ENCODE measurements at places on chromosomes 11 and 22.

GRCh38 chr11:95375451-95375850 is 144.4 kb upstream of the SESN3 start:
- no peak for DNase-seq

DNA sequence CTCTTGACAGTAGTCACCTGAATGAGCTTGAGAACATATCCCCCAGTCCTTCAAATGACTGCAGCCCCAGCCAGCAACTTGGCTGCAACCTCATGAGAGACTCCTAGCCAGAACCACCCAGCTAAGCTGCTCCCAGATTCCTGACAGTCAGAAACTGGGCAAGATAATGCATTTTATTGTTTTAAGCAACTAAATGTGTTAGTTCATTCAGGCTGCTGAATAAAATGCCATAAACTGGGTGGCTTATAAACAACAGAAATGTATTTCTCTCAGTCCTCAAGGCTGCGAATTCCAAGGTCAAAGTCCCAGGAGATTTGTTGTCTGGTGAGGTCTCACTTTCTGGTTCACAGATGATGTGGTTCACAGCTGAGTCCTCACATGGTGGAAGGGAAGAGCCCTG is 5.8 kb upstream of the PAMR1 start:
- no peak for DNase-seq

DNA sequence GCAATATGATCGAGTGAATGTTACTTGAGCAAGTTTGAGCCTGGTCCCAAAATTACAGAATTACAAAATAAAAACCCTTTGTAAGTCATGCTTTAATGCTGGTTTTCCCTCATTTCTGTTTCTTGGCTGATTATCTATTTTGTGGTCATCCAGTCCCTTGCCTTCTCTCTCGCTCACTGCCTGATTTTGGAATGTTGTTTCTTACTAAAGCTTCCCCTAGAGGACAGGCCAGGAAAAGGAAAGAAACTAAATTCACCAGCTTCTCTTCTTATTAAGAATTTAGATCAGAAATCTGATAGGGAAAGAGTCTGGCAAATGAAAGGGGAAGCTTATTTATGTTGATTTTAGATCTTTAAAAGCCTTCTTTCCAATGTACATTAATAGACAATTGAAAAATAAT is 16.6 kb upstream of the BDNF start:
- DNase-seq = no peak

DNA sequence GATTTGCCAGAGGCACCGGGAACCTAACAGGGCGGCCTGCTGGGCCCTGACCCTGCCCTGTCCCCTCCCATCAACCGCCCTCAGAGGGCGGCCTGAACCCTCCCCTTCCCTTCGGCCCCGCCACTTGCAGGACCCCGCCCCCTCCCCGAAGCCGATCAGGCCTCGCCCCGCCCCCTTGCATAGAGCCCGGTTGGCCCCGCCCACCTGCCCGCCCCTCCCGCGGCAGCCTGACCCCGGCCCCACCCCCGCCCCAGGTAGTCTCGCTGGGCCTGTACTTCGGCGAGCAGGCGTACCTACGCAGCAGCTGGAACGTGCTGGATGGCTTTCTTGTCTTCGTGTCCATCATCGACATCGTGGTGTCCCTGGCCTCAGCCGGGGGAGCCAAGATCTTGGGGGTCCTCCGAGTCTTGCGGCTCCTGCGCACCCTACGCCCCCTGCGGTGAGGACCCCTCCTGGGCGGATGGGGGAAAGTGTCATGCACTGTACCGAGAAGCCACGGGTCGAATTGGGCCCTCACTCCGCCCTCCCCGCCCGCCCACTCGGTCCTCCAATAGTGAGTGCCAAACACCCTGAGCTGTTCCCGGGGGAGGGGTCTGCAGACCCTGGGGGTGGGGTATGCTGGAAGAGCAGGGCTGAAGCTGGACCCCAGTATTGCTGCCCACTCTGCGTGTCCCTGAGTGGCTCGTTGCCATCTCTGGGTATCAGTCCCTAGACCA is 94.1 kb downstream of the CACNA1I start:
- DNase-seq = no peak

GRCh38 chr11:64100782-64101353 is 65.0 kb downstream of the MACROD1 start:
- DNase-seq = no peak

- DNase-seq = no peak
Observed at GRCh38 chr11:23078289-23078971, 218.2 kb upstream of the CCDC179 start.

DNA sequence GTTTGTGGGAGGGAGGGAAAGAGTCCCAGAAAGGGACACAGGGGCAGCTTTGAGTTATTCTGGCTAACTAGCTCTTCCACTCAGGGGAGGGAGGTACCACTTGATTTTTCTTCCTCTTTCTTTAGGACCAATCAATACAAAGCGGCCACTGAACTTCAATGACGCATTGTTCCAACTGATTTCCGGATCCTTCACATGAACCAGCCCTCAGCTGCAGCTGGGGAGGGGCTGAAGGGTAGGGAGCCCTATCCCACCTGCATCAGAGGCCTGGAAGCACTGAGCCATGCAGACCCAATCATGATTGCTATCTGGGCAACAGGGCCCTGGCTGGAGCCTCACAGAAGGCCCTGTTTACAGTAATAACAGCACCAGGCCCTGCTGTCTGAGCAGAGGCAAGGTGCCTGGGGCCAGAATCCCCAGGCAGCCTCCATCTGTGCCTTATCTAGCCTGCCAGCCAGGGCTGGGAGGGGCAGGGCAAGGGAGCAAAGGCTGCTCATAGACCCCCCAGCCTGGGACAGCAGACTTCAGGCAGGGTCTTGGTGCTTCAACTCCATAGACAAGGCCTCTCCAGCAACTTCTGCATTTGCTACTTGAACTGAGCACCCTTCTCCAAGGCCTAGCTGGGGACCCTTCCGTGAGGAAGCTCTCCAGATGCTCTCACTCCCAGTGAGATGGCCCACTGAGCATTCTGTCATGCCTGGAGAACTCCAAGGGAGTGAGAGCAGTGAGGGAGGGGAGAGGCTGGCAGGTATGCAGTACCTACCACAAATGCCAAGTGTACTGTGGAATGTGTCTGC is 22.5 kb downstream of the CLPB start:
- DNase-seq = no peak

DNA sequence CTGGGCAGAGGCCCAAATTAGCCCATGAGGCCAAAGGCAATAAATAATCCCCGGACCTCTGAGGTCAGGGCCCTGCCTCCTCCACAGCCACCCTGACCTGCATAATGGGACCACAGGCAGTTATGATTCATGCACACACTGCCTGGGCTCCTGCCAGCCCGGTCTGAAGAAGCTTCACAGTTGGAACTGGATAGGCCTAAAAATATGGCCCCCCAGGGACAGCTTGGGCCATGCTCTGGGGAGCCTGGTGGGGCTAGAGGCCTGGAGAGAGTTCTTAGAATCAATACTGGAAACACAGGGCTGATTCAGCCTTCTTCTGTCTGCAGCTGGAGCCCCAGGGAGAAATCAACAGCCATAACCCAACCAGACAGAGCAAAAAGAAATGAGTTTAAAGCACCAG is 112.8 kb upstream of the CADM1 start:
- no peak for DNase-seq

DNA sequence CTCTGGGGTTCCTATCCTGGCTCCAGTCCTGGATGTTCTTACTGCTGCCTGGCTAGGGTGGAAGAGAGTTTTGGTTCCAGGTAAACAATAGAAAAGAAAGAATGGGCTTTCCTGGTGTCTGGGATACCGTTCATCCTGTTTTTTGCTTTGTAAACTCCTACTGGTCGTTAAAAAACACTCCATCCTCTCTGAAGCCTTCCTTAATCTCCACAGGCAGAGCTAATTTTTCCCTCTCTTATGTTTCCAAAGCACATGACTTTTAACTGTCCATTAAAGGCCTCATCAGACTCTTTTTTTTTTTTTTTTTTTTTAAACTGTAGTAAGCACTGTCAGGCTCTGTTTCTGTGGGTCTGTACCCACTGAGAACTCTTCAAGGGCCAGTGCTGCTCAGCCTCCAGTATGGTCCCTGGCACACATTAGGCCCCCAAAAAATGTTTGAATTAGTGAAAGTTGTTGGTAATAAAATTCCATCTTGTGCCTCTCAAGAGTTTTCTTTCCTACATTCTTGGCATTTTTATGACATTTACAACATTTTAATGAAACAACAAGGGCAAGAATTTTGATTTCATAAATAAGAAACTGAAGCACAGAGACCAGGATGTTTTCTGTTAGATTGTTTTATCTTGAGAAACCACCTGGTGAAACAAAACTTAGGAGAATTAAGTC is 104.2 kb downstream of the TEAD1 start:
- no peak for DNase-seq

GRCh38 chr22:29044657-29045176 is 16.9 kb downstream of the C22orf31 start:
- no peak for DNase-seq

- DNase-seq = no peak
Observed at GRCh38 chr11:114764563-114764962, 86.2 kb downstream of the NXPE2 start.

DNA sequence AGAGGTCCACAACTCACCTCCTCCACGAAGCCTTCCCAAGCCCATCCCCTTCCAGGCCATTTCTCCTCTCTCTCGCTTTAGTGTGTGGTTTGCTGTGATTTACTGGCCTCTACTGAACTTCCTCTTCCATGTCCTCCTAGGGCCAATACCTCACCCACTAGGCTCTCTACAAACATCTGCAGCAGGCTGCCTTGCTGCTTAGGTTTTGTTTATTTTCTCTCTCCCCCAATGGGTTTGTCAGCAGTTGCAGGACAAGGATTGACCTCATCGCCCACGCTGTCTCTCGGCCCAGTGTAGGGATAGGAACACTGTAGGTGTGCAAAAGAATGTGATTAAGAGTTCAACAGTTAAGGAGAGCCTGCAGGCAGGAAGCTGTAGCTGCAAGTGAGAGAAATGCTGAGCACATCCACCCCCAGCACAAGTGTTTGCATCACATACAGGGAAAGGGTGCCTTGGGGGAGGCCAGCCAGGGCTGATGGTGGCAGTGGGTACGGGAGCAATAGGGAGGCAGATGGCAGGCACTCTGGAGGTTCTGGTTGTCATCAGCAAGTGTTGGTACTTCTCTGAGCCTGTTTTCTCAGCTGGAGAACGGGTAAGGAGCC is 1.4 kb downstream of the PC start:
- no peak for DNase-seq

DNA sequence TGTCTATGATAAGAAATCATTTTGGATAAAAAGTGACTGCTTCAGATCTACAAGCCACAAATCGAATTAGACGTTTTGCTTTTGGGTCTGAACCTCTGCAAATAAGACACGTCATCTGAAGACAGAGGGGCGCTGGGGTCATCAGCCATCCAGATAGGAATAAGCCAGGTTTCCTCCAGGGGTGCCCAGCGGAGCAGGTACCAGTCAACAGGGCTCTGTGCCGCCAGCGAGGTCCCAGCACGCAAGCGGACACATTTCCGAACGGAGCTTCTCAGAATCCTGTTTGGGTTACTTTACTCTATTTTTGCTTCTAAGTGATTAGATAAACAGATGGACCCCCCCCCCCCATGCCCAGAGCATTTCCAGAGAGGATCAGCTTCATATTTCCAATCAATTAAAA is 873.8 kb downstream of the BRD1 start:
- DNase-seq = no peak

- no peak for DNase-seq
Observed at GRCh38 chr22:17845790-17846189, 71.5 kb upstream of the BID start.

GRCh38 chr11:44550123-44550522 is 15.3 kb upstream of the CD82 start:
- no peak for DNase-seq

- no peak for DNase-seq
Observed at GRCh38 chr22:48918585-48919186, 909.0 kb downstream of the BRD1 start.

DNA sequence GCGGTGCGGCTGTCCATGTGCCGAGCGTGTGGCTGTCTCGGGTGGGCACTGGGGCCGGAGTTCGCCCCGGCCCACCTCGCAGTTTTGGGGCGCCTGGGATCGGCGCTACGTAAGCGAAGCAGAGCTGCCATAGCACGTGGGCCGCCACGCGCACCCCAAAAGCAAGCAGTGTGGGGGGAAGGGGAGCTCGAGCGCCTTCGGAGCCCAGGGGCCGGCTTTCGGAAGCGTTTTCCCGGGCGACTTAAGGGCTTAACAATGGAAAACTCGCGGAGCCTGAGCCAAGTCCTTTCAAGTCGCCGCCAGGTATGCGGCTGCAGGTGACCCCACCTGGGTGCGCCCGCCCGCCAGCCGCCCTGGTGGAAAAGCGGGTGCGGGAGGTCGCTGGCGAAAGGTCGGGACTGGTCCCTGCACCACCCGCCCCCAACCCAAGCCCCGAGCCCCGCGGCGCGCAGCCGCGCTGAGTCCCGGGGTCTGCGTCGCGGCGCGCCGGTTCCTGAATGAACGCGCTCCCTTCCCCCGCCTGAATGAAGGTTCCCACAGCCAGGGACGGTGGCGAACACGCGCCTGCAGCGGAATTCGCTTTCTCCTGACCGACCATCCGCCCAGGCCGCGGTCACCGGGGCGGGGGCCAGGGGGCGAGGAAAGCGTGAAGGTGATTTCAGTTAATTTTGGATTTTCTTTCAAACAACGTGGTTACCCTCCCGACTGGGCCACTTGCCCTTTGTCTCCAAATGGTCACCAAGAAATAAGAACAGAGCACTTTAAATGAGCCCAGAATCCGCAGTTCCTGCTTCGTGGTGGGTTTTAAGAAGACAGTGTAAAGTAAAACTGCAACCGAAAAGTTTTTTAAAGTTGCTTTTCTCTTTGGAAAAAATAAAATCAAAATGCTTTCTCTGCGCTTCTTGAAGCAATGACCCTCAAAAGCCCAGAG is 2.8 kb upstream of the CCND1 start:
- DNase-seq = no peak

- DNase-seq = no peak
Observed at GRCh38 chr22:26082866-26083265, 86.4 kb upstream of the SEZ6L start.

- DNase-seq = no peak
Observed at GRCh38 chr22:36928786-36929535, 15.5 kb downstream of the CSF2RB start.

DNA sequence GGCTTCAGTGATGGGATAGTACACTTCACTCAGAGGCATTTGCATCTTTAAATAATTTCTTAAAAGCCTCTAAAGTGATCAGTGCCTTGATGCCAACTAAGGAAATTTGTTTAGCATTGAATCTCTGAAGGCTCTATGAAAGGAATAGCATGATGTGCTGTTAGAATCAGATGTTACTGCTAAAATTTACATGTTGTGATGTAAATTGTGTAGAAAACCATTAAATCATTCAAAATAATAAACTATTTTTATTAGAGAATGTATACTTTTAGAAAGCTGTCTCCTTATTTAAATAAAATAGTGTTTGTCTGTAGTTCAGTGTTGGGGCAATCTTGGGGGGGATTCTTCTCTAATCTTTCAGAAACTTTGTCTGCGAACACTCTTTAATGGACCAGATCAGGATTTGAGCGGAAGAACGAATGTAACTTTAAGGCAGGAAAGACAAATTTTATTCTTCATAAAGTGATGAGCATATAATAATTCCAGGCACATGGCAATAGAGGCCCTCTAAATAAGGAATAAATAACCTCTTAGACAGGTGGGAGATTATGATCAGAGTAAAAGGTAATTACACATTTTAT is 4.6 kb downstream of the MALAT1 start:
- DNase-seq = no peak

GRCh38 chr22:42892571-42893316 is 35.7 kb upstream of the ARFGAP3 start:
- DNase-seq = no peak

GRCh38 chr22:42376711-42377554 is 55.3 kb downstream of the NFAM1 start:
- DNase-seq = peak; percentile 87
